ENCODE measurements at places on chromosomes 3 and 15.

DNA sequence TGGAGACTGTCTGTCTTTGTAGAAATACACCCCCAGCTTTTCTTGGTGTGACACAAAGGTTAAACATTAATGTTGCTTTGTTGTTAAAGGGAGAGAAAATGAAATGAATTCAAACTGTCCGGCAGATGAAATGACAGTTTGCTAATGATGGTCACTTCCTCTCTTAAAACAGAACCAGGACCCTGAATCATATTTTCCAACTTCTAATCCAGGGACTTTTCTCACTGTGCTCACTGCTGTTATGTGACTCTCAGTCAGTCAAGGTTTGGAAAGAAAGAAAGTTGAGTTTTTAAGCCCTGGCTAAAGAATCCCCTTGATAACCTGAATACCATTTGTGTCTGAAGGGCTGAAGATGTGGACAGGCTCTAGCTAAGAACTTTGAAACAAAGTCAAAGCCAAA lies 215.8 kb downstream of the AGBL1 start:
- DNase-seq = no peak

DNA sequence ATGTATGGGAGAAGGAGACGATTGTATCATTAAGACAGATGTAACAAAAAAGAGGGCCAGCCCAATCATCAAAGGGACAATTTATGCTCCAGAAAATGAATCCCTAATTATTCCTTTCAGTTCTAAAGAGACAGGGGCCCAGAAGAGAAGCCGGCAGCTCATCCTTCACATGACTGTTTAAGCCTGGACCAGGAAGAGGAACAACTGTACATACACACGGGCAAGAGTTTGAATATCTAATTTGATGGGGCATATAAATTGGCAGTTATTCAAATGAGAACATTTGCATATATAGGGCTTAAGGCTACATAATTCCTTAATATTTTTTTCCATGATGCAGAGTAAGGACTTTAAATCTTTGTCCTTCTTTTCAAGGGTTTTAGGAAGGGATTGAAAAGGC lies 232.3 kb downstream of the TLE3 start:
- no peak for DNase-seq

- DNase-seq = no peak
Observed at GRCh38 chr3:185958626-185959025, 20.8 kb upstream of the TRA2B start.

DNA sequence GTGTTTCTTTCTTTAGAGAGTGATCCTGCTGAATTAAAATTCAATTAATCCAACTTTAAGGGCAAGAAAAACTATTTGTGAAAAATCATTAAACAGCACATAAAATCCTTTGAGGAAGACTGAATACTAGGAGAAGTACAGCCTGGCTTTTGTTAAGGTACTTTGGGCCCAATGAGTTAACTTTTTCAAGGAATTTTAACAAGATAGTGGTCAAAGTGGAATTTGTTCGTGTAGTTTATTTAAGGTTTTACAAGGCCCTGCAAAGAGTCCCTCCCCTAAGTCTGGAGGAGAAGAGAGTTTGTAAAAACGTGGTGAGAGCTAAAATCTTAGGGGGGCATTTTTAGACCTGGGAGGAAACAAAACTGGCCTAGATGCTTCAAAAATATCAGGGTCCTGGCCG lies 26.0 kb upstream of the TRIM71 start:
- DNase-seq = no peak

DNA sequence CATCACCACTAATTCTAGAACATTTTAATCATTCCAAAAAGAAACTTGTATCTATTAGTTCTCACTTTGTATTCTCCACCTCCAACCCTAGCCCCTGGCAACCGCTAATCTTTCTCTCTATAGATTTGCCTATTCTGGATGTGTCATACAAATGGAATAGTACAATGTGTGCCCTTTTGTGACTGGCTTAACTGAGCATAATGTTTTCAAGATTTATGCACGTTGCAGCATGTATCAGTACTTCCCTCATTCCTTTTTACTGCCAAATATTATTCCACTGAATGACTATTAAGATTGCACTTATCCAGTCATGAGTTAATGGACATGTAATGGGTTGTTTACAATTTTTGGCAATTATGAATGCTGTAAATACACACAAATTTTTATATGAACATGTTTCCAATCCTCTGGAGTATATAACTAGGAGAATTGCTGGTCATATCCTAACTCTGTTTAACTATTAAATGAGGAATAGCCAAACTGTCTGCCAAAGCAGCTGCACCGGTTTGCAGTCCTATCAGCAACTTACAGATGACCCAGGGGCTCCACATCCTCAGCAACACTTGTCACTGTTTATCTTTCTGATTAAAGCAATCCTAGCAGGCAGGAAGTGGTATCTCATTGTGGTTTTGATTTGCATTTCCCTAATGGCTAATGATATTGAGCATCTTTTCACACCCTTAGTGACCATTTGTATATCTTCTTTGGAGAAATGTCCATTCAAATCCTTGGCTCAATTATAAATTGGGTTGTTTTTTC lies 42.9 kb downstream of the DCUN1D1 start:
- no peak for DNase-seq

- no peak for DNase-seq
Observed at GRCh38 chr15:95269242-95270183, 1038.2 kb downstream of the MCTP2 start.

DNA sequence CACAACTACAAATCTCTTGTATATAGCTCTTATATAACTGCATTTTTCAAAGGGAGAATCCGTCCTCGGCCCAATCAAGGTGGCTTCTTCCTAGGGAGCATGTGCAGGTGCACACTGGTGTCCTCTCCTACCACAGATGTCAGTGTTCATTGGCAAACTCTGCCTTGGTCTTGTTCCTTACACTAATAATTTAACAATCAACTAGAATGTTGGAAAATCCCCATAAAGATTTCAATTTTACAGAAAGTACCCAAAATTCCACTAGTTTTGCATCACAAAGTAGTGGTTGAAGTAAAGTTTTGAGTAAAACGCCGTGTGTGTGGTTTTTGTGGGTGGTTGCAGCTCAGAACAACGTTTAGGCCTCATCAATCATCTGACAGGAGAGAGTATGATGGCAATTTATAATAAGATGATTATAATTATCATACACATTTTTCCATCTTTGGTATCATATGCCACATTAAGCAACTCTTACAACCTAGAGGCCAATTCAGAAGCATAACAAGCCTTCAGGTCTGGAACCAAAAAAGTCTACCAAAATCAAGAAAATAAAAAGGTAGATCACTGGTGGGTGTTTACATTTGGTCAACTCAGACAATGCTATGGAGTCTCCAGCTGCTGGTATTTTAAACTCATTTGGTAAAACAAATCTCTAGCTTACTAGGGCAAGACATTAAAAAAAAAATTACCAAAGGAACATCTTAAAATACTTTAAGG lies 128.9 kb upstream of the BHLHE40 start:
- DNase-seq = no peak

GRCh38 chr3:186974824-186975313 lies 44.5 kb downstream of the ST6GAL1 start:
- DNase-seq = no peak

- DNase-seq = no peak
Observed at GRCh38 chr3:78838362-78838761, 929.4 kb downstream of the ROBO1 start.

- DNase-seq = no peak
Observed at GRCh38 chr3:68996356-68996995, 17.0 kb downstream of the EOGT start.

DNA sequence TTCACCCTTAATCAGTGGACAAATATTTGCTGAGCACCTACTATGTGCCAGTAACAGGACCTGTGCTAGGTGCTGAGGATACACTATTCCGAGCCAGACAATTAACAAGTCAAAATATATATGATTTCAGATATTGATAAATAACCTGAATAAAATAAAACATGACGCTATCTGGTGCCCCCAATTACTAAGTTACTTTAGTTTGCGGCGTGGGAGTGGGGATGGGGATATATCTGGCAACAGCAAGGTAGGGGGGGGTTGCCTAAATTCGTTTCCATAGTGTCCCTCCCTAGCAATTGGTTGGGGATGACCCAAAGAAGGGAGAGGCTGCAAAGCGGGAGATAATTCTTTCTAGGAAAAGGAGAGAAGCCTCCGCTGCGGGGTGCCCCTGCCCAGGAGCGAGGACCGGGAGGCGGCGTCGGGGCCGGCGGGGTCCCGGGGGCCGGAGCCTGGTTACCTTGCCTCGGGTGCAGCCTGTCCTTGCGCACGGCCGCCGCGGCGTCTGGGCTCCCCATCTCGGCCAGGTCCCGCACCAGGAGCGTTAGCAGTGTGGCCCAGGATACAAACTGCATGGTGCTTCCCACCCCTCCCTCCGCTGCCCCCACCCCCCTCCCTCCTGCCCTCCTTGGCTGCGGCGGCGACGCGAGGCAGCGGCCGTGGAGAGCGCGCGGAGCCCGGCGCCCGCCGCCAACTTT lies 567 bp downstream of the ADAMTS9 start:
- DNase-seq = no peak

GRCh38 chr3:125156456-125156855 lies 56.1 kb downstream of the SLC12A8 start:
- no peak for DNase-seq

All from bone marrow (tissue), 2 donors.